Adrenal gland (tissue), 19 donors: ENCODE measurements at places on chromosomes 11 and 22. TPM values are rescaled to one million over a fixed set of nuclear protein-coding genes. Genes with fewer than 3 reads are reported as not detected.

Gene MSANTD2
- 6.3 TPM for total RNA-seq

Gene ABCG4
- not detected for total RNA-seq

Gene PLAAT5
- total RNA-seq, result 7.9 TPM

Gene TSPAN32
- total RNA-seq, result 1.1 TPM

Gene DEFB131B
- not detected for total RNA-seq

Gene GRM5
- total RNA-seq, result not detected

- H3K27me3 ChIP-seq, result peaks cover 8% of the 10 kb centered on the region
- no peak overlapping the region for H3K27ac ChIP-seq
- H3K4me1 ChIP-seq, result no peaks in the 10 kb centered on the region
- no peak for DNase-seq
- no peaks in the 10 kb centered on the region for H3K36me3 ChIP-seq
These were observed 17.0 kb upstream of the CDON start for GRCh38 chr11:126079621-126080124.

- no peaks in the 10 kb centered on the region for H3K27me3 ChIP-seq
- H3K4me1 ChIP-seq, result no peaks in the 10 kb centered on the region
- H3K36me3 ChIP-seq, result no peaks in the 10 kb centered on the region
- no peak for DNase-seq
These were observed 851.7 kb downstream of the OPCML start for GRCh38 chr11:132680584-132680983.

DNA sequence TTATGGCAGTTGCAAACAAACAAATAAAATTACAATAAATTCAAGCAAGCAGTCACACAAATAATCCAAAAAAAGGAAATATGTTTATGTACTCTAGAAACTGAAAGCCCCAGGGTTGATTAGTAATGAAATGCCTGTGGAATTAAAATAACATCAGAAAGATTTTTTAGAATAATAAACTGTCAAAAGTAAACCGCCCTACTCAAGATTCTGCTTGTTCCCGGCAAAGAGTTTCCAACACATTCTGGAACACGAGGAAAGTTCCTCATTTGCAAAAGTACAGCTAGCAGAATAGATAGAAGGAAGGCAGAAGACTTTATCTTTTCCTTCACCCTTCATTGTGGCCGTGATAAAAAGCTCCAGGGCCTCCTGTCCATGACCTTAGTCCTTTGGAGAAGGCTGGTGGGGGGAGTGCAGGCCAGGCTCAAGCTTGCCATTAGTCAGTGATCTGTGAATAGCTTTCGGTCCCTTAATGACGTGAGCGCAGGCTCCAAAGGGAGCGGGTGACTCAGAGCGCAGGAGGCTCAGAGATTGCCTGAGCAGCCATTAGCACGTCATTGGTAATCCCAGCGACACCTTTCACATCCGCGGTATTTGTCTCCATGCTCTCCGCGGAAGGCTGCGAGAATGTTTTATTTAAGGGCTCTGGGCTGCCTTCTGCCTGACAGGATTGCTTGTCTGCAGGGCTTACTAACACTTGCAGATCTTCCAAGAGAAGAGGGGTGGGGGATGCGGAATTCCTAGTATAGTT, 458.3 kb downstream of the METTL15 start:
- no peak overlapping the region for H3K4me3 ChIP-seq
- H3K4me1 ChIP-seq, result peaks cover 9% of the 10 kb centered on the region
- H3K27ac ChIP-seq, result no peak overlapping the region
- H3K27me3 ChIP-seq, result no peaks in the 10 kb centered on the region
- peak; percentile 95 for DNase-seq

- no peak overlapping the region for H3K27ac ChIP-seq
- no peaks in the 10 kb centered on the region for H3K27me3 ChIP-seq
- H3K4me1 ChIP-seq, result peaks cover 11% of the 10 kb centered on the region
- no peak overlapping the region for H3K4me3 ChIP-seq
- no peak for DNase-seq
These were observed 15.7 kb downstream of the MYO18B start for GRCh38 chr22:25757686-25758085.

- no peaks in the 10 kb centered on the region for H3K36me3 ChIP-seq
- H3K4me3 ChIP-seq, result no peak overlapping the region
- no peak overlapping the region for H3K27ac ChIP-seq
- H3K4me1 ChIP-seq, result no peaks in the 10 kb centered on the region
- no peaks in the 10 kb centered on the region for H3K27me3 ChIP-seq
These were observed 1.6 kb upstream of the BEST1 start for GRCh38 chr11:61948505-61948904.

GRCh38 chr11:128026596-128026995, 560.8 kb downstream of the ETS1 start:
- no peaks in the 10 kb centered on the region for H3K4me1 ChIP-seq
- no peak overlapping the region for H3K27ac ChIP-seq
- no peak overlapping the region for H3K4me3 ChIP-seq

GRCh38 chr11:126711977-126712625, 288.5 kb downstream of the KIRREL3 start:
- no peak overlapping the region for H3K27ac ChIP-seq
- no peak for DNase-seq
- H3K4me1 ChIP-seq, result no peaks in the 10 kb centered on the region
- H3K36me3 ChIP-seq, result no peaks in the 10 kb centered on the region
- H3K27me3 ChIP-seq, result no peaks in the 10 kb centered on the region

- no peak overlapping the region for H3K27ac ChIP-seq
- no peaks in the 10 kb centered on the region for H3K36me3 ChIP-seq
- H3K4me3 ChIP-seq, result no peak overlapping the region
- peaks cover 17% of the 10 kb centered on the region for H3K4me1 ChIP-seq
- DNase-seq, result no peak
These were observed 5.4 kb downstream of the FJX1 start for GRCh38 chr11:35623621-35624168.

GRCh38 chr22:43861529-43861928, 784 bp downstream of the SULT4A1 start:
- no peak for DNase-seq
- H3K27me3 ChIP-seq, result peaks cover 13% of the 10 kb centered on the region
- no peak overlapping the region for H3K4me3 ChIP-seq
- H3K27ac ChIP-seq, result no peak overlapping the region
- H3K36me3 ChIP-seq, result no peaks in the 10 kb centered on the region

- peaks cover 47% of the 10 kb centered on the region for H3K4me1 ChIP-seq
- no peaks in the 10 kb centered on the region for H3K27me3 ChIP-seq
- peak; percentile 90 for DNase-seq
- peak within 1 kb of the TSS; percentile 73 for H3K4me3 ChIP-seq
- peaks cover 25% of the 10 kb centered on the region for H3K36me3 ChIP-seq
These were observed at the start of gene PPP1CA for GRCh38 chr11:67401495-67402191. Gene PPP1CA (minus strand): TSS chr11:67401858. CDS start chr11:67401782, 76 bp downstream.

DNA sequence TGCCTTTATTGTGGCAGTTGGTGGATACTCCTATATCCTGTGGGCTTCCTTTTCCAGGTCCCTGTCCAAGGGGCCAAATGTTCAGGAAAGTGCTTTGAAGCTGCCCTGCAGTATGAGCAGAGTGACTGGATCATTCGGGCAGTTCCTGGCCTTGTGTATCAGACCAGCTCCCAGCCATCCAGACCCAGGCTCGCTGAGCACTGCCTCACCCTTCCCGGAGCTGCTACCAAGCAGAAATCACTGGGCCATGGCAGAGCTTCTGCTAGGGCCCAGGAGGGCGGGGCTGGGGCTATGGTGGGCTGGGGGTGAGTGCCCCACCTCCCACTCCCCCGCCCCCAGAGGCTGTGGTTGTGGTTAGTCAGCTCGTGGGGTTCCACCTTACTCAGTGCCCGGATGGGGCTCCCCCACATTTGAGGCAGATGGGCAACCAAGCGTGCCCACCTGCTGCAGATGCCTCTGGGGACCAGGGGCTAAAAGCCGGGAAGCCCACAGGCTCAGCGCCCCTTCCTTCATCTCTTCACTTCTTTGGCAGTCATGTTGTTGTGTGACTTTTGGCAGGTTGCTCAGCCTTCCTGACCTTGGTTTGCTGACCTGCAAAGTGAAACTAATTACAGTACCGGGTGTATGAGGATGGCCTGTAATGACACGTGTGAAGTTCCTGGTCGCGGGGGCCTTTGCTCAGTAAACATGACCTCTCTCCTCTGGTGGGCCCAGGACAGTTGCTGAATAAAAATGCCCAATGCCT, 2.1 kb upstream of the LRRC32 start:
- no peak overlapping the region for H3K4me3 ChIP-seq
- peak overlapping the region; percentile 38 for H3K27ac ChIP-seq
- peaks cover 45% of the 10 kb centered on the region for H3K4me1 ChIP-seq
- DNase-seq, result peak; percentile 48
- H3K36me3 ChIP-seq, result no peaks in the 10 kb centered on the region
- H3K27me3 ChIP-seq, result peaks cover 4% of the 10 kb centered on the region

- no peaks in the 10 kb centered on the region for H3K36me3 ChIP-seq
- H3K4me3 ChIP-seq, result no peak overlapping the region
- no peaks in the 10 kb centered on the region for H3K27me3 ChIP-seq
- no peaks in the 10 kb centered on the region for H3K4me1 ChIP-seq
- H3K27ac ChIP-seq, result no peak overlapping the region
These were observed 25.5 kb downstream of the OR10A6 start for GRCh38 chr11:7905549-7905948.
